ENCODE measurements at places on chromosomes 3 and 15.

- no peak for DNase-seq
Observed at GRCh38 chr15:90425726-90426346, 37.8 kb downstream of the IQGAP1 start.

DNA sequence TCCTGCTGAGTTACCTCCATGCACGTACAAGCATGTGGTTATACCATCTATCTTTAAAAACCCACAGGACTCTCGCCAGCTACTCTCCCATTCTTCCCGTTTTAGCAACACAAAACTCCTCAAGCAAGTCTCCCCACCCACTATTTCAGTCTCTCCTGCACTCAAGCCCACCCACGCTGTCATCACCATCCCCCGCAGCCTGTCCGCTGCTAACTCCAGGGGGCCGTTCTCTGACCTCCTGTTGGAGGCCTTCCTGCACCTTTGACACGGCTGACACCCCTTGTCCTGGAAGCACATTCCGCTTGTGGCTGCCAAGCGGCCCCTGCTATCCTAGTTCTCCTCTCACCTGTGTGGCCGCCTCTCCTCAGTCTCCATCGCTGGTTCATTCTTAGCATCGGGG lies 7.5 kb upstream of the PCSK6 start:
- no peak for DNase-seq

- DNase-seq: no peak
Observed at GRCh38 chr3:72120806-72121778, 336.1 kb upstream of the PROK2 start.

DNA sequence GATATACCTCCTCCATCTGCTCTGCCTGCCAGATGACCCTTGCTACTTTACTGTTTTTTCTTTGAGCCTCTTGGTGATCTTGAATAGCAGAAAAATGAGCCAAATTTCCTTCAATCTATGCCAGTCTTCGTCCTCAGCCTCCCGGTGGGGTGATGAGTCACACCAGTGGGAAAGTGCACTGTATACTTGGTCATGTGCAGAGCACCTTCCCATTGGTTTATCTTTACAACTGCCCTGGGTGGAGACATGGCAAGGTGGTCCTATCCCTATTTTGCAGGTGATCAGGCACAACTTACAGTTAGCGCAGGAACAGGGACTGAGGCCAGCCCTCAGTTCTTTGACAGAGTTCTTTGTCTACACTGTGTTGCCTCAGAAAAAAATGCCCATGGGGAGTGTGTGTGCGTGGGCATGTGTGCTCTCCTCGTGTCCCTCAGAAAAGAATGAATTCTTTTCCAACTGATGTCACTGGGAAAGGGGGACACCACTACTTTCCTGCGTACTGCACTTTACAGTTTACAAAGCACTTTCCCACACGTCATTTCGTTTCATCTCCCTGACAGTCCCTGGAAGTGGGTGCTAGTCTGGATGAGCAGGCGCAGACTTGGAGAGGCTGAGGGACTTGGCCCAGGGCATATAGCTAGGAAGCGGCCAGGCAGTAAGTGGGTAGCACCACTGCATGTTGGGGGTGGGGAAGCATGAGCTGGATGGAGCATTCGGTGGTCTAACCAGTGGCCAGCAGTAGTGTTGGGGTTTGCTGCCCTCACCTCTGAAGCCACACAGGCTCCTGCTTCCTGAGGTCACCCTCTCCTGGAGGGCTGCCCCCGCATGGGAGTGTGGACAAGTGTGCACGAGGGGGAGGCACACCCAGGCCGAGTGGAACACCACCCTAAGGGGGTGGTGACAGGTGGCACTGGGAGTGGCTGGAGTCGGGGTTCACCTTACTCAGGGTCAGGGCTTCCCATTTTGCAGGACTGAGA lies 24.1 kb downstream of the SMAD3 start:
- DNase-seq: no peak

GRCh38 chr15:39855400-39855799 lies 64.7 kb downstream of the GPR176 start:
- DNase-seq: no peak

DNA sequence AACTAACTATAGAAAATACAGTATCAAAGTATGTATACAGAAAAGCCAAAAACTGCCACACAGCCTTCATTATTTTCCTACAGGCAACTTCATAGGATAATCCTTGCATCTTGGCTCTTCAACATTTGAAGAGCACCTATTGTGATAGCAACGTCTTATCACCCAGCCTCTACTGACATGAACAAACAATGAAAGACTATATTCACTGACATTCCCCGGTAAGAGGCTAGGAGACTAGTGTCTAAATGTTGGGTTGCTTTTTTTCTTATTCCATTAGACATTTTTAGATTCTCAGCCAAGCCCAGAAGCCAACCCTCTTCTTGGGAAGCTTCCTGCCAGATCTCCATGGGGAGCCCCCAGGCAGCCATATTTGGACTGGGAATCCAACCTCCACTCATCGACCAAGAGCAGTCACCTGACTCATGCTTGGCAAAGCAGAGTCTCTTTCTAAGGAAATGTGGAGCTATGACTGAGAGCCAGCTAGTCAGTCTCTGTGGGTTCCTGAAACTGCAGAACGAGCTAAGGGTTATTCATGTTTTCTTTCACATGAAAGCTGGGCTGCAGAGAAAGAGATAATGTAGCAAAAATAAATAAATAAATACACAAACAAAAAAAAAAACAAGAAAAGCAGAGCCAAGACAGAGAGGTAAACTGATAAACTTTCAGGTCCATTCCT lies 227.5 kb downstream of the MAGI1 start:
- DNase-seq: no peak

DNA sequence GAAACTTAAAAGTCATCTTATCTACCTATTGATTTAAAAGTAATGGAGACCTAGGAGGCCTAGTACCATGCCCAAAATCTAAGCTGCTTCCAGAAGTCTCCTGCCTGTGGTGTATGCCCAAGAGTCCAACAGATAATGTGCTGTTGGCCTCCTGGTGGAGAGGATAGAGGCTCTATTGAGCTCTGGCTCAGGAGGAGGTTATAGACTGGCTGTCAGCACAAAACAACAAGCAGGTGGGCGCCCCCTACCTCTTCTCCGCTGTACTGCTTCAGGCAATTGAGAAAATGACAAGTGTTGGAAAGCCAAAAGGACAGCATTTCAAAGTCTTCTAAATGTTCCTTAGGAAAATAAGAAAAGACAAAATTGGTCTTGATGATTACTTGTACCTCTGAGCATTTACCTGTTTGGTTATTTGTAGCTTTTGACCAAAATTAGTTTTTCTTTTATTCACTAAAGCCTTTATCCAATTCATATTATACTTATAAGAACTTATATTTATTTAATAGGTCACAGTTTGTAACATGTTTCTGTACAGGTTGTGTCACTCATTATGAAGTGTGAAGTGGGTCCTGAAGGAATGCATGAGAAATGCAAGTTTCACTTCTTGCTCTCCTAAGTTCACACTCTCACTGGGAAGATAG lies 17.2 kb upstream of the GNB5 start:
- DNase-seq: peak; percentile 33

- no peak for DNase-seq
Observed at GRCh38 chr3:134392336-134392983, 18.2 kb upstream of the AMOTL2 start.

GRCh38 chr3:78832785-78833204 lies 935.0 kb downstream of the ROBO1 start:
- DNase-seq: no peak
